CMK (cell line): ENCODE measurements at places on chromosomes 5 and 9.

GRCh38 chr5:6598351-6598900 is 34.4 kb downstream of the NSUN2 start:
- DNase-seq, result no peak

DNA sequence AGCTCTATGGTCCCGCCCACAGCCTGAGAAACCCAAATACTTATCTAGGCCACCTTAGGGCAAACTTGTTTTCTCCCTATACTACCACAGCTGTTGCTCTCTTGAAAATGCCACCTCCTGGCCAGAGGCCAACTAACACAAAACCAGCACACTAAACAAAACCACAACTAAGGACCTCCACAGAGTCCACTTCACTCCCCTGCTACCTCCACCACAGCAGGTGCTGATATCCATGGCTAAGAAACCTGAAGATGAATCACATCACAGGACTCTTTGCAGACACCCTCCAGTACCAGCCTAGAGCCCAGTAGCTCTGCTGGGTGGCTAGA is 108.4 kb downstream of the ALDH1A1 start:
- no peak for DNase-seq

GRCh38 chr9:69590266-69590665 is 81.9 kb downstream of the APBA1 start:
- no peak for DNase-seq

DNA sequence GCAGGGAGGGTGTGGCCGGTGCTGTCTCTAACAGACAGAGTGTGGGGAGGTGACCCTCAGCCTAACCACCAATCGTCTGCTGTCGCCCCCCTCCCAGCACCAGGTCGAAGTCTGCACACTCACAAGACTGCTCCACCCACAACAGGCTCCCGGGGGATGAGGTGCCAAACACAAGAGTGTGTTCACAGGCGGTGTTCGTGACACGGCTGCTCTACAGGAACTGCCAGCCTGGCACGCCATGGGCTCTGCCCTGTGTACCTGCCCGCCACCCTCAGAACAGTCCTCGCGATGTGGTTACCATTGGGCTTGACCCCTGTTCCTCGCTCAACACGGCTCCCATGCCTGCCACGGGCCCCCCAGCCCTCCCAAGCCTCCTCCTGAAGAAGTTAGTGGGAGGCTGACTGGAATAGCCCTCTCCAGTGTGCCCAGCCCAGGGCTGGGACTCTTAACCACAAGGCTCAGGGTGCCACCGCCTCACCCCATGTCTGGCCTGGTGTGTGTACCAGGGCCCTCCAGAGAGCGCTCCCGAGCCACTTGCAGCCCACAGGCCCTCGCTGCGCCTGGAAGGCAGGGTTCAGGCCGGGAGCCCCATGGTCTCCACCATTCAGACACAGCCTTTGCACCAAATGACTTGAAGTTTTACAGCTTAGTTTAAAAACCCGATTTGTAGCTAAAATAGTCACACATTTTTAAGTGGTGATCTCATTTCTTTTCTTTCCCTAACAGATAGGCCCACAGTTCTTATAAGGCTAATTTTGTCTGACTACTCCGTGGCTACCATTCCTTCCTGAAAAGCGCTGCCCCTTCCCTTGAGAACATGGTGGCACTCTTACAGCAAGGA is 102.5 kb downstream of the CAMSAP1 start:
- no peak for DNase-seq

DNA sequence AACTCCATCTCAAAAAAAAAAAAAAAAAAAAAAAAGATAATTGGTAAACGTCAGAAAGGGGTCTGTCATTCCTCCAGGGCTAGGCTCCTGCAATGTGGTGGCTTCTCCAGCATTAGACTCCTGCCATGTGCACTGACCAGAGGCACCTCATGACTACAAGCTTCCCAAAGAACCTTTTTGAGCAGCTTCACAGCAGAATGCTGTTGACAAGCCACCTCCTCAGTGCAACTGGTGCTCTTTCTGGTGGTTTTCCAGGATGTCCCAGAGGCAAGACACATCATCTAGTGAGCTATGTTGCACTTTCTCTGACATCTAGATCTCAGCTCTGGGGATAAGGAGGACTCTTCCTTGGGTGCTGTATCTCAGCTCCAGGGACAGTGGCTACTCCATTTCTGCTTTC is 11.6 kb downstream of the RPL37 start:
- no peak for DNase-seq

GRCh38 chr5:112862085-112862484 is 998 bp downstream of the SRP19 start:
- no peak for DNase-seq

DNA sequence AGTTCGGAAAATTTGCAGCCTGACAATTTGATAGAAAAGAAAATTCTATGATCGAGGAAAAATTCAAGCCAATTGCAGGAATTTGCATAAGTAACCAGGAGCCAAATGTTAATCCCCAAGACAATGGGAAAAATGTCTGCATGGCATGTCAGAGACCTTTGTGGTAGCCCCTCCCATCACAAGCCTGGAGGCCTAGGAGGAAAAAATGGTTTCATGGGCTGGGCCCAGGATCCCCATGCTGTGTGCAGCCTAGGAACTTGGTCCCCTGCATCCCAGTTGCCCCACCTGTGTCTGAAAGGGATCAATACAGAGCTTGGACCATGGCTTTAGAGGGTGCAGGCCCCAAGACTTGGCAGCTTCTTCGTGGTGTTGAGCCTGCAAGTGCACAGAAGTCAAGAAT is 1847.9 kb upstream of the ACO1 start:
- DNase-seq, result no peak

DNA sequence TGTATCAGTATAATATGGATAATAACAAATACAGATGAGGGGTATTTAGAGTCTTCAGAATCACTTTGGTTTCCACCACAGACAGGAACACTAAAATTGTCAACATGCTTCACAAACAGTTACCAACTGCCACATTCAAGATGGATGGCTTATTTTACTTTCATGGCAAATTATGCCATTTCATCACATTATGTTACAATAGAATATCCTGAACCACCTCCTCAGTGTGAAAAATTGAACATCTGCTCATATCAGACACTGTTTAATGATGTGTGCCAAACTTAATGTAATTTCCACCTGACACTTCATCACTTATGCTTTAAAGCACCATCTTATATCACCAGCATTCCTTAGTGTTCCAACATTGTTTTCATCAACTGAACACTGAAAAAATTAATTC is 357.4 kb downstream of the KCNN2 start:
- no peak for DNase-seq

DNA sequence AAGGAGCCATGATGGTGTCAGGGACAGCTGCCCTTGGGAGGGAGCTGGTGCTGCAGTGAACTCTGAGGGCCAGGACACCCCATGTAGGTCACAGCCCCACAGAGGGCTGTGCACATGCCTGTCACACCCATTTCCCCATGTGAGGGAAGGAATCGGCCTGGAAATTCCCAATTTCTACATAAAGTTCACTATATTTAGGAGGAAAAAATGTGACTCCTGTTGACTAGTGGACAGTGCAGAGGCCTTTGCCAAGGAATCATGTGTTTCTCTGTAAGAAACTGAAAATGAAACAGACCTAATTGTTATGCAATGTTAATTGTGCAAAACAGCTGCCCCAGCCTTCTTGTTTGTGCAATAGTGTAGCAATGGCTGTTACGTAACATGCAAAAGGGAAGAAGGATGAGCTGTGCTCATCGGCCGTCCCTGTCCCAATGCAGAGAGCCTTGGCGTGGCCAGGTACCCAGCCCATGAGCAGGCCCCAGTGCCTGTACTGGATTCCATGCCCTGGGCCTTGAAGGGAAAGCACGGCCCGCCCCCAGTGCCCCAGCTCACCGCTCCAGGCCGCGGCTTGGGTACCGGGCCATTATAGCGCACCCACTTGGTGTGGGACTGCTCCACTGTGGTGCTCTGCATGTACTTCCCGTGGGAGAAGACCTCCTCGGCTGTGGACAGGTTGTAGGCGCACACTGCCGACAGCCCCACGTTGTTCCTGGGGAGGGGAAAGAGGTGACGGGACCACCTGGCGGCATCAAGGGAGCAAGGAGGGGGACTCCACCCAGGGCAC is 70.0 kb downstream of the SECISBP2 start:
- DNase-seq, result no peak

DNA sequence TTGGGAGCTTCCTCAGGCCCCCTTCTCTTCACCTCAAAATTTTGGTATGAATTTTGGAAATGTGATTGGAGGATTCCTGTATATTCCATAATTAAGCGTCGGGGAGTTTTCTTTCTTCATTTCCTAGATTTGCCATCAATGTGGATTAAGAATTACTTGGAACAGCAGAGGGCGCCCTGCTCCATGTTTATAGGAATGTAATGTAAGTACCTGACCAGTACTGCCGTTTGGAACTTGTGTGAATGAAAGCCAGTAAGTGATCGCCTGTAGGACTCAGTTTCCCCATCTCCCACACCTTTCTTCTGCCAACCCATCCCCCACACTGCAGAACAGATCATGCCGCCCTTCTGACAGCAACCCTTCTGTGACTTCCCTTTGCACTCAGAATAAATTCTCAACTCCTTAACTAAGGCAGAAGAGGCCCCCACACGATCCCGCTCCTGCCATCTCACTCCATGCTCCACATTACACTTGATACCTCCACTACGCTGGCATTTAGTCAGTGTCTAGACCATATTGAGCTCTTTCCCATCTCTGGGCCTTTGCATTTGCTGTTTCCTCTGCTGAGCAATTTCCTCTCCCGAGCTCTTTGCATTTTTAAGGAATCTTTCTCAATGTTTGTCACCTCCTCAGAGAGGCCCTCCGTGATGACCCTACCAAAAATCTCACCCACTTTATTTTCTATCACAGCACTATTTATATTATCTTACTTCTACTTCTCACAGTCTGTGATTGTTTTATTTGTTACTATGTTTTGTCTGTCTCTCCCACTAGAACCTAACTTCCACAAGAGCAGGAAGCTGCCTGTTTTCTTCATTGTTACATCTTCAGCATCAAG is 79.5 kb upstream of the HTR4 start:
- DNase-seq, result no peak

- DNase-seq, result no peak
Measured at GRCh38 chr5:163660486-163660885, 155.1 kb downstream of the MAT2B start.

DNA sequence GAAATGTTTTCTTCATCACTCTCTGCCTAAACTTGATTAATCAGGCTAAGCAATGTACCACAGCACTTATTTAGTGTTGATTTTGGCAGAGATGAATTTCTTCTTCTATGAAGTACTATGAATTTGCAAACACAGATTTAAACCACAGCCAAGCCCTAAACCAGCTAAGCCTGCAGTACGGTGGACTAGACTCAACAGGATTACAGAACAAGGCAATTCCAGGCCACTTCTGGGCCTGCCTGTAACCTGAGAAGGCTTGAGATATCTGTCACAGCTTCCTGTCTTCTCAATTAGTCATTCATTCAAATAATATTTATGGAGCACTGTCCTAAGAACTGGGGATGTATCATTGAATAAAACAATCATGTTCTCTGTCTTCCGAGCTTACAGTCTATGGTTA is 32.4 kb upstream of the CAST start:
- DNase-seq, result no peak

- DNase-seq, result no peak
Measured at GRCh38 chr9:85599540-85600105, 142.1 kb downstream of the AGTPBP1 start.

DNA sequence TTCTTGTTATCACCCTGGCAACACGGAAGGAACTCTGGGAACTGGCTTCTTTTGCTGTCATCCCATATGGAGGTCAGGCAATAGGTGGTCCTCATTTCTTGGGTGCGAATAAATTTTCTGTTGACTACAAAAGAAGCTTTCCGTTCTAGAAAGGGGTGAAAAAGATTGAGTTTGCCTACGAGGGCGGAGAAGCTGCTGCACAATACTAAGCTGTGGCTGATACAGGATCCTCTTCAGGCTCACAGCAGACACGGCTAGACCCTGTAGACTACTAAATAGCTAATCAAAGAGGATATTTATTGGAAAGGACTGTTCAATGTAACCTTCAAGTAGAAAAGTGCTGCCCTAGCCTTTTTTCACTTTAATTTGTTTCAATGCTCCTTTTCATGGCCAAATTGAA is 58.1 kb downstream of the TJP2 start:
- no peak for DNase-seq

GRCh38 chr9:37514999-37515398 is 29.3 kb downstream of the POLR1E start:
- no peak for DNase-seq

DNA sequence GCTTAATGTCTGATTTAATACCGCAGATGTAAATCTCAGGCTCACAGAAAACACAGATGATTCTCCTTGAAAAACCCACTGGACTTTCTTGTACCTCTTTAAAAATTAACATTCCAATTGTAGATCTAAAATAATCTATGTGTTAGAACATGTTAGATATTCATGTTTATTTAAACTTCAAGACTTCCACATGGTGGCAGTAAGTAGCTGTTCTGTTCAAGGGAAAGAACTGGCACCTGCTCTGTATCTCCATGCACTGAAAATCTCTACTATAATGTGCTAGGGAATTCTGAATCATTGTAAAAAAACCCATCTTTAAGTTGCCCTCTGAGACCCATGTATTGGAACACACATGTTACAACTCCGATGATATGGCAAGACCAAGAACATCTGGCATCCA is 366.9 kb downstream of the DMRTA1 start:
- no peak for DNase-seq
